ENCODE measurements at places on chromosomes 5 and 9. TPM values are rescaled to one million over a fixed set of nuclear protein-coding genes. Genes with fewer than 3 reads are reported as not detected.

The ASTN2 gene
- total RNA-seq = 12.4 TPM

The PCDHGB7 gene
- total RNA-seq = 19.2 TPM

- H3K4me3 ChIP-seq = no peak overlapping the region
- H3K27me3 ChIP-seq = no peaks in the 10 kb centered on the region
- H3K27ac ChIP-seq = no peak overlapping the region
- H3K4me1 ChIP-seq = peaks cover 9% of the 10 kb centered on the region
Observed at GRCh38 chr5:56298336-56299090, 65.4 kb upstream of the ANKRD55 start.

GRCh38 chr5:38922199-38922598, 76.4 kb downstream of the OSMR start:
- no peaks in the 10 kb centered on the region for H3K4me1 ChIP-seq
- no peak overlapping the region for H3K27ac ChIP-seq
- peaks cover 72% of the 10 kb centered on the region for H3K36me3 ChIP-seq
- no peaks in the 10 kb centered on the region for H3K27me3 ChIP-seq
- DNase-seq = peak; percentile 27

DNA sequence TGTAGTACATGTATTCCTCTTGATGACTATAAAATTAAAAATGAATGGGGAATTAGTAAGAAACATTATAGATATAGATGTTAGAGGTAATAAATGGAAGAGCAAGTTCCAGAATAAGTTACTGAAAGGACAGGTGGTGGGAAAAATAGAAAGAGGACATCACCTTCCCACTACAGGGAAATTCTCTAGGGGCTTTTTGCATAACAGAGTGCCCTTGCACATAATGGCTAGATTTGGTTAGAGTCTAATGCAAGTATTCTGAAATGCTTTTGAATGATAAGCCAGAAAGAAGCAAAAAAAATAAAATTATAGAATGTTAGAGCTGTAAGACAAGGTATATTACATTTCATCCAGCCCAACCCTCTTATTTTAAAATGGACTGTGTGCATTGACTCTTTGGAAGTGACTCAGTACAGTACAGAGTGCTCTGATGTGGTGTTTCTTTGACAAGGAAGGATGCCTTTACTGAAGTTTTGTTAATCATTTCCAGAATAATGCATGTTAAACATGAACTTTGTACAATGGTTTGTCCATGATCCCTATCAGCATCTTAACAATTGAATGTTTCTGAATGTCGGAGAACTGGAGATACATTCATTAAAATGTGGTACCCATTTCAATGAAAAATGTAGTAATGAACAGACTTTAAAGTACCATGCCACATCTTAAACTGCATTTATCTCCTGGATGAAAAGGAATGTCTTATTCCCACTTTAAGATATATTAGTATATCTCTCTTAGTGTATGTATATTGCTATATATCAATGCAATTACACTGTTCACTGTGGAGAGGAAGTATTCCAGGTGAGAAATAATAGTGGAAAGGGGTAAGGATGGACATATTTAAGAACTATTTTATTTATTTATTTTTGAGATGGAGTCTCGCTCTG, 391.1 kb downstream of the ADGRV1 start:
- DNase-seq = no peak
- no peaks in the 10 kb centered on the region for H3K36me3 ChIP-seq
- no peak overlapping the region for H3K4me3 ChIP-seq
- H3K27me3 ChIP-seq = no peaks in the 10 kb centered on the region
- no peak overlapping the region for H3K27ac ChIP-seq

DNA sequence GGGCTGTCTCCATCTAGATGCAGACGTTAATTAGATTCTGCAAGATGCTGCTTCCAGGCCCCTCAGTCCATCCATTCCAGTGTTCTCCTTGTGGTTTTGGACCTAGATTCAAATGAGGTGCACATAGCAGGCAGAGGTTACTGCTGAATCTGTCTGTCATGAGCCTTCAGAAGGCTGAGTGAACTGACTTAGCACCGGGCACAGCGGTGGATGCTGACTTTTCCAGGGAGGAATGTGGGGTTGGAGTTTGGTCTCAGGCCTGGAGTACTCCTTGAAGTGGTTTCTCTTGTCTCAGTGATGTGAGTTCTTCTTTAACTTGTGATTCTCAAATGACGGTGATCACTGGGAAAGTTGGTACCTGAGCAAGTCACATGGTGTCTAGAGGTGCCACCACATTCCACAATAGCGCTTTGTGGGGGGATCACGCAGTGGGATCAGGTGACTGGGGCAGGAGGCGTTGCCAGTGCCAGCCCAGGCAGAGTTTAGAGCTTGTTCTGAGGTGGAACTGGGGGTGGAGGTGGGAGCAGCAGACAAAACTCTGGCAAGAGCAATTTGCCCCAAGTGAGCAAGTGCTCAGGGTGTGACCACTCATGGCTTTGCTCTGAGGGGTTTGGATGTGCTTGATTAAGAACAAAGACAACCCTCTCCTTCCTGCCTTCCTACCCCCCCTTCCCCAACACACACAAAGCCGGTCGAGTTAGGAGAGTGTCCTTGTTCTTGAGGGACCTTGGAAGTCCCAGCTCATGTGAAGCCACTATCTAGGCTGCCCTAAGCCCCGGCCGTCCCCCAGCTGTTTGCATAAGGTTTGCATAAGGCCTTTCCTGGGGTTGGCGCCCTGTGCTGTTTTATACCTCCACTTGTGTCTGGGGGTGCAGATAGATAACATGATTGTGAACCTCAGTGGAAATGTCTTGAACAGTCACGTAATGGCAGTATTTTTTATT, 25.1 kb downstream of the JADE2 start:
- H3K4me3 ChIP-seq = no peak overlapping the region
- no peak for DNase-seq
- H3K27ac ChIP-seq = no peak overlapping the region
- H3K36me3 ChIP-seq = peaks cover 74% of the 10 kb centered on the region
